Stimulated activated CD4-positive, alpha-beta T cell treated with anti-CD3 and anti-CD28 coated beads, Interleukin-2, amount 100 ng/mL, for 48 hours (primary cell): ENCODE measurements at places on chromosomes 11 and 22.

- DNase-seq, result peak; percentile 24
Observed at GRCh38 chr22:26461188-26461810, 22.3 kb downstream of the HPS4 start.

DNA sequence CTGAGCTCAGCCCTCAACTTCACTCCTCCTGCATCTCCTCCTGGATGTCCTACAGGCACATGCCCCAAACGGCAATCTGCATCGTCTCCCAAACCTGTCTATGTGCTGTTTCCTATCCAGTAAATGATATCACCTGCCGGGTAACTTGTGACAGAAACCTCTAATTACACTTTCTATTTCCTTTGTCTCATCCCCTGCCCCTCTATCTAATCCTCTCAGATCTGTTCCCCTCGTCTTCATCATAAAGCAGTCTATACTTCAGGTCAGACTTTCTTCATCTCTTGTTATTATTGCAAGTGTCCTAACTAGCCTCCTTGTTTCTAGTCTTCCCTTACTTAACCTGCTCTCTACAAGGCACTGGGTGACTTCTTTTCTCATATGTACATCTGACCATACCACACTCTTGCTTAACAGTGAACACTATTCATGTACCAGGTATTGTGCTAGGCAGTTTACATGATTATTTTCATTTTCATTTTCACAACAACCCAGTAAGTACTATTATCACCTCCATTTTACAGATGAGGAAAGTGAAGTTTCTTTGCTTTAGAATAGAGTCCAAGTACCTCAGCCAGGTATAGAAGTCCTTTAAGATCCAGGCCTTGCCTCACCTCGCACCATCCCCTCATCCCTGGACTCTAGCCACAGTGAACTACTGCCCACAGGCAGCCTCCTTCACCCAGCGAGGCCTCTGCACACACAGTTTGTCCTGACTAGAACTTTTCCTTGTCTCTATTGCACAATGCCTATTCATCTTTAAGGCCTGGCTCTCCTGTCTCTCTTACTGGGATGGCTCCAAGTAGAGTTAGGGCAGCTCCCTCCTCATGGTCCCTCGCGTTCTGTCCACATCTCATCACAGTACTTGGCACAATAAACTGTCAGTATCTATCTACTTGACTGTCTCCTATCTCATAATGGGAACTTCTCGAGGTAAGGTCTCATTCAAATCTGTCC is 22.1 kb upstream of the UCP3 start:
- DNase-seq, result no peak

DNA sequence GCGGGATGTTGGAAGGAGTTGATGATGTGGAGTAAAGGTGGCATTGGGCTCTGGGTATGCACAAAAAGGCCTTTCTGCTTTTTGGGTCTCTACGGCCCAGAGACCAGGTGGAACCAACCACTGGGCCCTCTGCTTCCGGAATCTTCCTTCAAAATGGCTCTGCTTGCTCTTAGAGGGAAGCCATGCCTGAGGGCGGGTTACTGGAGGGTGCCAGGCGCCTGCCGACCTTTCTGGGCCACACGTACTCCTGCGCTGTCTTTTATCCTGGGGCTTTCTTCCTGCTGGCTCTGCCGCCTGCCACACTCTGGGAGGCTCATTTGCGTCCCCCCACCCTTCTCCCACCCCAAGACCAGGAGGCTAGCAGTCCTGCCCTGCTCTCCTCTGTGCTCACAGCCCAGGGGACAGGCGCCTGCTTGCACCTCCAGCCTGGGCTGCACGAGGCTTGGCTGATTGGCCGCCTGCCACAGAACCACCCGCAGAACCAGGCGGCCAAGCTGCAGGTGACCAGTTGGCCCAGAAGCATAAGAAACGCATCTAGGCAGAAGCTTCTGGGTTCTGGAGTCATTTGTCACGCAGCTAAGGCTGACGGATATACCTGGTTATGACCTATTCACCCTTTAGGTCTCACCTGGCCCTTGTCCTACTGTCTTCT is 536.9 kb downstream of the TBC1D22A start:
- no peak for DNase-seq

- DNase-seq, result no peak
Observed at GRCh38 chr22:48053973-48054372, 1291.5 kb downstream of the TBC1D22A start.

DNA sequence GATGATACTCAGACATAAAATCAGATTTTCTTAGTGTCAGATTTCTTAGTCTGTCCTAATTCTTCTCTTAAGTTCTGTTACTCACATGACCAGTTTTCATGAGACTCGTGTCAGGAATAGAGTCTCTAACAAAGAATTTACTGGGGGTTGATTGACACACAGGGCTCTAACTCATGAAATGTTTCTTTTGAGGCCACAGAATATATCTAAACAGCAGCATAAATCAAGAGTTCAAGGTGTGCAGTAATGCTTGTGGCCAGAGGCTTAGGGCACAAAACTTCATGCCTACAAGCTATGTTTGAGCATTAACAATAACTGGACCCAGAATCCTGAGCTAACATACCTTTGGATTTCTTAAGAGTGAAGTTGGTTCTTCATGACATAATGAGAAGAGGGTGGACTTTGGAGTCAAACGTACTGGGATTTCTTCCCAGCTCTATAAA is 237.2 kb downstream of the DDX10 start:
- no peak for DNase-seq

DNA sequence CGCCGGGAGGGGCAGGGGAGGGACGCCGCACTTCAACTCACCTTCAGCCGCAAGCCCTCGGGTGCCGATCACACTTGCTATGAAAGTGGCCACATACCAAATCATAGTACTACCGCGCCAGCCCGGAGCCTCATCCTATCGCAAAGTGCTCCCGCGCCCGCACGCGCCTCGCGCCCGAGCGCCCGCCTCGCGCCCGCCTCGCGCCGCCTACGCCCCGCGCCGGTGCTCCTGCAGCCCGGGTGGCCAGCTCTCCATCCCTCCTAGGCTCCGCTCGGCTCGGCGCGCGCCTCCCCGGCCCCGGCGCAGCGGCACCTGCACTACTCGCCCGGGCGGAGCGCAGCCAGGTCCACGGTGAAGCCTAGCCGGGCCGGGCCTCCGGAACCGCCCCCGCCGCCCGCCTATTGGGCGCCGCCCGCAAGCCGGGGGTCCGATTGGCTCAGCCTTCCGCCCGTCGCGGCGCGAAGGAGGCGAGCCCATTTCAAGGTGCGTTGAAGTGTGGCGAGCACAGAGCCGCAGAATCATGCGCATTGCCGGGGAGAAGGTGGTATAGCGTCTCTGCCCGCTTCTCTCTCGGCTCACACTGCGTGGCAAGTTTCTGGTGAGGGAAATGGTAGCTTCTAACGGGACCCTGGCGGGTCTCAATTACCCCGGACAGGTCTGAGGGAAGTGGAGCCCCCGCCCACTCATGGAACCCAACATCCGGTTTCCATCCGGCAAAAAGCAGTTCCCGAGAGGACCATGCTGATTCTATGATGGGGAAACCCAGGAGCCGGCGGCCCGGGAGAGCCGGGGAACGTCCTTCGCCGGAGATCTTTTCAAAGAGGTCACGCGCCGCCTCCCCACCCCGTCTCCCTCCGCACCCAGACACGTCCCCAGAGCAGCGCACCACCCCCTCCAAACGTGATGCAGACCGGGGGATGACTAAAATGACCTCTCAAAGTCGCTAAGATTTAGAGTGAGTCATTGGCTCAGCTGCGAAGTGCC is at the start of gene IGSF9B:
Gene IGSF9B (minus strand): TSS at position 319 of the 984 bp plus-strand sequence. CDS start 214 bp downstream, at position 105.
- DNase-seq, result peak; percentile 88

DNA sequence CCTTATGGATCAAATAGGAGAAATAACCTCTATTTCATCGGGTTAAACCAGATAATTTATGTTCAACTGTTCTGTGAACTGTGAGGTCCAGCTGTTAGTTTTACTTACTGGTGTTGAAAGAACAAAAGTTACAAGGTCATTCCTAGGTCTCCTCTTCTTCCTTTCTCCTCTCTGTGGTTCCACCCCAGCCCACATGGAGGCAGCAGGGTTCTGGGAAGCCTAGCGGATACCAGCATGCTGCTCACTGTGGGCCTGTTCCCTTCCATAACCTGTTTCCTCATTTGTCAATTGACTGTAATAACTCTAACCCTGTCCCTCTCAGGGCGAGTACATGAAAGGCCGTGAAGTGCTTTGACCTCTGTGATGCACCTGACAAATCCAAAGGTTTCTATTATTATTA is 27.8 kb downstream of the RELT start:
- no peak for DNase-seq

- DNase-seq, result no peak
Observed at GRCh38 chr11:695288-695537, 191 bp upstream of the DEAF1 start.
